ENCODE measurements at places on chromosomes 4 and X.

DNA sequence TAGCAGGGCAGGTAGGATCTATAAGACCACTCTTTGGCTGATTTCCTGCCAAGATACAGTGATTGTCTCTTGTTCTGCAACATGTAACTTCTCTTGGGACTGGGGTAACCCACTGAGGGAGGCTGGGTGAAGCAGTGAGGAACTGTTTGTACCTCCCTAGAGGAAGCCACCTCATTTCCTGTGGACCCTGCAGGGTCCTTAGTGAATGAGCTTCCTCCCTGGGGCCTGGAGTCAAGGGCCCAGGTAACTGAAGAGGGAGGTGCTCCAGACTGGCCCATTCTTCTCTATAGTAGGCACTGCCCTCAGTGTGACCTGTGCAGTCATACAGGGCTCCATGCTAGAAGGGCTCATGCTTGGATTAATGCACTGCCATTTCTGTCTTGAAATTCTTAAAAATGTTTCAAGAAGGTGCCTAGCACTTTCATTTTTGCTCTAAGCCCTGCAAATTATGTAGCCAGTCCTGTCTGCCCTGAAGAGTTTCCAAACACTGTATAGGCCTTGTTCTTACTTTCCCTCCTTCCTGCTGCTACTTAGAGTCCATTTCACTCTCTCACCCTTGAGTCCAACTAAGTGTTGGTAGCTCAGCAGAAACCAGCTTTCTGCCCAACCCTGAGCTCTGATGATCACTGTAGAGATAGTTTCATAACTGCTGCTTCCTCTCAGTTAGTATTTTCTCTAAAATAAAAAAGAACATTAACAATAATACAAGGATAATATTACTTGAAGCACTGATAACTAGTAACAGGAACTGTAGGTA is 8.5 kb upstream of the GRIA3 start:
- DNase-seq = no peak

DNA sequence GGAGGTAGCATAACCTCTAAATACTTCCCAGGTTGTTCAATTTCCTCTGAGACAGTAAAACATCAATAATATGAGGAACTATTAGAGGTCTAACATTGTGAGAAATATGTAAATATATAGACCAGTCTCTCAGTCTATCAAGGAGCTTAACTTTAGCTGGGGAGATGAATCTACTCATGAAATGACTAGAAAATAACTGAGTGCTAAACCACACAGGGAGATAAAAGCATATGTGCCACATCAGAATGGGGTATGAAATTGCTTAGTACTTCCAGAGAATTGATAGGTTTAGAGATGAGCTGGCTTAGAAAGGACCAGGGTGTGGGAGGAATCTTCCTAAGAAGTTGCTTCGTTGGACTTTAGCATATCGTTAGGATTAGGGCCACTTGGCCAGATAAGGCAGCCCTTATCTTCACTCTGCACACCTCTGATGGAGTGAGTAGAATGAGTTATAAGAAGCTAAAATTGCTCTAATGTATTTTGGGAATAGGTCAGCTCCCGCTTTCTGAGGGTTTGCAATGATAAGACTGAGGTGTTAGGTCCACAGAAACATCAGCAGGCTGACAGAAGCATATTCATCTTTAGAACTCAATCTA is 299.2 kb downstream of the UNC5C start:
- no peak for DNase-seq

DNA sequence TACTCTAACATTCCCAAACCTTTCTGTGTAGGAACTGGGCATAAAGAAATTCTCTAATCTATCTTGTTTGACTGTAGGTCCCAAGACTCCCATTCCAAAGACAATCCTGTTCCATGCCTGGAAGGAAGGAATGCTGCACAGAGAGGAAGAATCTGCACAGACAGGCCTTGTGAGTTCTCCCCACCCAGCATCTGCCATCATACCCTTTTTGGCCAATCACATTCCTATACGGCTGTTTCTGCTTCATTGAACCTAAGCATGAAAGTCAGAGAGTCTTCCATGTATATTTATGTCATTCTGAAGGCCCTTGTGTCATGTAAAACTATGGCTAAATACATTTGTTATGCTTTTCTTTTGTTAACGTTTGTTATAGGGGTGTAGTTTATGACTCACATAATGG is 667.7 kb upstream of the IGFBP7 start:
- DNase-seq = no peak

DNA sequence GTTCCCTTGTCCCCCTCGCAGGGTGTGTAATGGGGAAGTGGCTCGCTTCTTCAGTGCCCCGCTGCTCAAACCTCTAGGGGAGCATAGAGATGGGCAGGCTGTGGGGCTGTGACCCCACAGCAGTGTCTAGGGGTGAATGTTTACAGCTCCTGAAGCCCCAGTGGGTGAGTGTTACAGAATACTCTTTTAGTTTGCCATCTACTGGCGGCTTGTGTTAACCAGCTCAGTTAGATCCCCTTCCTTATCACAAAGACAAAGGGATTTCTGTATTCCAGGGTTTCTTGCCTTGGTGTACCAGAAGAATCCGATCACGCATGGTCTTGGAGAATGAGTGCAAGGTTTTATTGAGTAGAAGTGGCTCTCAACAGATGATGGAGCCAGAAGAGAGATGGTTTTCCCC is 108.1 kb upstream of the IQCM start:
- no peak for DNase-seq

DNA sequence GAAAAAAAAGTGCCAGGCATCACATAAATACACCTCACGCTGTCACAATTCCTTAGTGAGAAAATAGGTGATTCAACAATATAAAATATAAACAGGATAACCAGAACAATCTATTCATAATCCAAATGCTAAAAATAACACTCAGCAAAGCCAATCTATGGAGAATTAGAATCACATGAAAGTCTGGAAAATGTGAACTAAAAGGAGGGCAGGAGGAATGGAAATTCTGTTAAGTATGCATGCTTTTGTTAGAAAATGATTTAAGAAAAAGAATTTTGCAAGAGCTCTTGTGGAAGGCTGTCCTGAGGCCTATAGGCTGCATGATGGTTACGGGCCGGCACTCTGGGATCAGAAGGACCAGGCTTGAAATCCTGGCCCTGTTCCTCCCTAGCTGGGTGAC is 70.6 kb upstream of the PROM1 start:
- no peak for DNase-seq

GRCh38 chr4:112073181-112073580 is 72.1 kb upstream of the FAM241A start:
- no peak for DNase-seq

DNA sequence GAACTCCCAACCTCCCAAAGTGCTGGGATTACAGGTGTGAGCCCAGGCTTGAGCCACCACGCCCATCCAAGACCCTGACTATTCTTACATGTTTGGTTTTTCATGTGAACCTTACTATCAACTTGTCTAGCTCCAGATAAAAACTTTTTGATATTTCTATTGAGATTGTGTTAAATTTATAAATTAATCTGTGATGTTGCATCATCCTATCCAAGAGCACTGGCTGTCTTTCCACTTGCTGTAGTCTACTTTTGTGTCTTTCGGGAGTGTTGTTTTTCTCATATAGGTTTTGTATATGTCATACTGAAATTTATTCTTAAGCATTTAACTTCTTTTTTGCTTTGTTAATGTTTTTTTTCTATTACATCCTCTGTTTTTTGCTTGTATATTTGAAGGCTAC is 34.6 kb downstream of the BRCC3 start:
- no peak for DNase-seq

DNA sequence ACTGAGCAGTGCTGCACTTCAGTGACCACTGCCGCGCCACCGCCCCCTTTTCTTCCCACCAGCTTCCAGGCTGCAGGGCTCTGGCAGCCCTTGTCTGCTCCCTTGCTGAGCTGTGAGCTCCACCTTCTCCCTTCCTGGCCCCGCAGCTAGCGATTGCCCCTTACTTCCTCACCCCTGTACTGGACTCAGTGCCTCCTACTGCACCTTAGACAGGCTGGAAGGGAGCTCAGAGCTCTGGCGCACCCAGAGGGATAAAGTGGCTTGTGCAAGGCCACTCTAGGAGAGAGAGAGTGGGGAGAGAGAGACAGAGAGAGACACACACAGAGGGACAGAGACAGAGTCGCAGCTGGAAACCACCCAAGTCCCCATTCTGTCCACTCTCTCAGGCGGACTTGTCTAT is 6.0 kb downstream of the RASL11B start:
- DNase-seq = peak; percentile 48

DNA sequence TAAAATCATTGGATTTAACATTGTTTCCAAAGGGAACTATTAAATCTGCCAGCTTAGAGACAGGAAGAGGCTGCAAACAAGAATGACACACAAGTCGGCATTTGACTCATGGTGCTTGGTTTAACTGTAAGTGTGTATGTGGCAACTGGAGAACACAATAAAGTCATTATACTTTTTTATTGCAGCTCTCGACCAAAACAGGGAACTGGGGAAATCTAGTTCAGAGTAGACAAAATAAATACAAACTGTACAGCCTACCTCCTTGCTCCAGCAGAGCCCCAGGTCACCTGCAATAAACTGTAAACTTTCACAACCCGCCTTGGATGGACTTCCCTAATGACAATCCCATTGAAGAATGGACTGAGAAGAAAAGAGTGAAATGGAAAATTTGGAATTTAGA is 24.0 kb downstream of the NPY5R start:
- no peak for DNase-seq

- DNase-seq = no peak
These were observed 89.3 kb downstream of the DDIT4L start for GRCh38 chr4:100100985-100101384.

DNA sequence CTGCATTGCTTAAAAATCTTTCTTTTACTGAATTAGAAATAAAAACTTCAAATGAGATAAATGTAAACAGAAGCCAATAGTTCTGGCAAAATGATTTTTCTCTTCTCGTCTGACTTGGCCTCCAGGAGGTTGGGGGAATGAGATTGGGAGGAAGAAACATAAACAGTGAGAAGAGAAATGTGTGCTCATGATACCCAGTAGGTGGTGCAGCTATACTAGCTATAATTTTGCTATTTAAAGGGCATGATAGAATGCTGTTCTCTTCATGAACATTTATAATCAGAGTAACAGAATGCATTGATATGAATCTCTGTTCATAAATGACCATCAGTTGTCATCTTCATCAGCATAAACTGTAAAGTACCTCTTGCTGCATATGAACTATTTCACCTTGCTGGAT is 85.5 kb downstream of the TACR3 start:
- DNase-seq = no peak

DNA sequence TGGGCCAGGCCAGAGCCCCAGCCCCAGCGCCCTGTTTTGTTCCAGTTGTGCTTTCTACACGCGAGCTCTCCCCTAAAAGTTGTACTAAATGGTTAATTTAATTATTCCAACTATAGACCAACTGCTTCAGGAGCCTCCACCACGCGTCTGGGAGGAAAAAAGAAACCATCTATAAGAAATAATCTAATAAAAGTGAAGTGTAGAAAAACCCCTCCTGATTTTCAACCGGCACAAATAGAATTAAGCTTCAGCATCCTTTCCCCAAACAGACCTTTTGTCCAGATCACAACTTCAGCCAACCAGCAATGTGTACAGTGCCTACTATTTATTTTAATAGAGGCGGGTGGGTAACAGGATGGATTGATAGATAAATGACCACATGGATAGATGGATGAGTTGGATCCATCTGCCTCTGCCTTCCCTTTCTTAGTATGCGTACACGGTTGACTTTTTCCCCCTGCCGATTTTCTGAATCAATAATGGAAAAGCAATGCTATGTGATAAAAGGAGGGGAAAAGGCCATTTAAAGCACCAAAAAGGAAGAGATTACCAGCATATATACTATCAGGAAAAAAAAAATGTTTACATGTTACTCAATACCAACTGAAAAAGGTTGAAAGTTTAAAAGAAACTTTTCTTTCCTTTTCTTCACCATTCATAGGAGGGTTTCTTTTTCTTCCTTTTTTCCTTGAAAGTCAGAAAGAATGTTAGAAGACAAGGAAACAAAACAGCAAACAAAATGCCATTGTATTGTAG is 3.7 kb upstream of the PHOX2B start:
- no peak for DNase-seq

- no peak for DNase-seq
These were observed 5.0 kb downstream of the FUNDC2 start for GRCh38 chrX:155031657-155032056.

- DNase-seq = no peak
These were observed 47.4 kb upstream of the KDR start for GRCh38 chr4:55172694-55173287.

DNA sequence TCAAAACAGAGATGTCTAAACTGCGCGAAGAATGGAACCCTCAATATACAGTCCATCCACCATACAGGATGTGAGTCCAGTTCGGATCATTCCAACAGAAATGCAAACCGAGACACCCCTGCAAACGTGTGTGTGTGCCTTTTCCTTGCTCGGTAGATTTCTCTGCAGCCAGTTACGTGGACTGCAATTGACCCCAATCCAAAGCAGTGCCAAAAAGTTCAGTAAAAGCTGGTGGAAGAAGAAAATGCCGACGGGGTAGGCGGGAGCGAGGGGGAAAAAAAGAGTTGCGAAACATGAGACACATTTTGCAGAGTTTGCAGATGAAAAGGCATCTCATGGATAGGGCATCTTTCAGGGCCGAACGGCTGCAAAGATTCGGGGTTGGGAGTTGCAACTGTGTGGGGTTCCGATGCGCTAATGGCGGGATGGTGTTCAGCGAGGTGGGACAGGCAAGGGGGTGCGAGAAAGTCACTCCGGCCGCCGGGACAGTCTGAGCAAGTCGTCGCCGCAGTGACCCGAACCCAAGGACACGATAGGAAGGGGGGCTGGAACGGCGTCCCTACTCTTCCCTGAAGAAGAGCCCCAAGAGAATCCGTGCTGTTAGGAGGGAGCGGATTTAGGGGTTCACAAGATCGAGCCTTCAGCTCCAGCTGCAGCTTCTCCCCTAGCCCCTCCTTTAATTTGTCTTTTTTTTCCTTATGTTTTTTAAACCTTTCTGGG is 3.8 kb downstream of the PHOX2B start:
- no peak for DNase-seq

DNA sequence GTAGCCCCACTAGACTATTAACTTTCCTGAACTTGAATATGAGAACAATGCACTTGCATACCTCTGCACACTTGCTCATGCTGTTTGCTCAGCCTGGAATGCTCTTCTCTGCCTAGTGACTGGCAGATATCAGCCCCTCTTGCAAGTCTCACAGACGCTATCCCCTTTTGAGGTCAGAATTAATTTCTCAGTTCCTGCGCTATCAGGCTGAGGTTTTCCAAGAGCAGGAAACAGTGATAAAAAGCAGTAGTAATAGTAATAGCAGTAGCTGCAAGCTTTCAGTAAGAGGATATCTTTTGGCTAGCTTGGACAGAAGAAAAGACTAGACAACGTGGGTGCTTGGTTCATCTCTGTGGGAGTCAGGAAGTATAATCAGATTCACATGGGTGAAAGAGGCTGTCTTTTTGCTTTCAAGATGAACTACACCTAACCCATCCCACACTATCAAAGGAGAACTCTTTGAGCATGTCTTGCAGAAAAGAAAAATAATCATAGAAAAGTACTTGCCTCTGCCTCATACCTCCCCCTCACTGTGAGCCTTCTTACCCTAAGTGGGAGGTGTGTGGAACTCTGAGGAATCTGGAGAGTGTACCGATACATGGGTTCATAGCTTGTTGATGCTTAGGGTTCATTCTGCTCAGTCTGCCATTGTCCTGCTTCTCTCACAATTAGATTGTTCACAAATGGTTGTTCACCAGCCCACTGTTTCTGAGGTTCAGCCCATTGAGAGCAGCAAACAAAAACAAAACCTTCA is 11.3 kb upstream of the DRP2 start:
- DNase-seq = no peak
